ENCODE measurements at places on chromosomes 5 and 9.

GRCh38 chr5:10265245-10266109 lies 15.4 kb downstream of the CCT5 start:
- DNase-seq, result no peak

DNA sequence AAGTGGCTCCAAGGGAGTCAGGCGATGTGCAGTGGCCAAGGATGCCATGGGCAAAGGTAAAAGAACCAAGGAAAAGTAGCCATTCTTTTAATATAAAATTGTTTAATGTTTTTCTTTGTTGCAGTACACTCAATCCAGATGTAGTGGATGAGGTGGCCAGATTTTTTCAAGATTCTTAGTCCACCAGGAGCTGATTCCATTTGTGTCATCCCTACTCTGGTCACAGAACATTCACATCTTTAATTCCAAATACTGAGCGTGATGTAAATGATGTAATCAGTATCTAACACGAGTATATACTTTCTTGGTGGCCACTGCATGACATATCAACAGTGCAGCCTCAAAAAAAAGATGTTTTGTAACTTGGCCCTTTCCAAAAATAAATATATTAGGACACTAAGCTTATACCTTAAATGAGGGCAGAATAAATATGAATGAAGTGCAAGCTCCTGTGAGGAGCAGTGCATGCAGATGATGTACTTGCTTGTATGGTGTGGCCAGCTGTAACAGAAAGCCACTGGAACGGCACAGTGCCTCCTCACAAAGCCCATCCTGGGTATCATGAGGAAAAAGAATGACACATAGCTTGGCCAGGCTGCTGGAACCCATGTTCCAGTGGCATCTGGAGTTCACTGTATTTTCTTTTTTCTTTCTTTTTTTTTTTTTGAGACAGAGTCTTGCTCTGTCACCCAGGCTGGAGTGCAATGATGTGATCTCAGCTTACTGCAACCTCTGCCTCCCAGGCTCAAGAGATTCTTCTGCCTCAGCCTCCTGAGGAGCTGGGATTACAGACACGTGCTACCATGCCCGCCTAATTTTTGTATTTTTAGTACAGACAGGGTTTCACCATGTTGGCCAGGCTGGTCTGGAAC lies 6.5 kb upstream of the SPATA24 start:
- no peak for DNase-seq

DNA sequence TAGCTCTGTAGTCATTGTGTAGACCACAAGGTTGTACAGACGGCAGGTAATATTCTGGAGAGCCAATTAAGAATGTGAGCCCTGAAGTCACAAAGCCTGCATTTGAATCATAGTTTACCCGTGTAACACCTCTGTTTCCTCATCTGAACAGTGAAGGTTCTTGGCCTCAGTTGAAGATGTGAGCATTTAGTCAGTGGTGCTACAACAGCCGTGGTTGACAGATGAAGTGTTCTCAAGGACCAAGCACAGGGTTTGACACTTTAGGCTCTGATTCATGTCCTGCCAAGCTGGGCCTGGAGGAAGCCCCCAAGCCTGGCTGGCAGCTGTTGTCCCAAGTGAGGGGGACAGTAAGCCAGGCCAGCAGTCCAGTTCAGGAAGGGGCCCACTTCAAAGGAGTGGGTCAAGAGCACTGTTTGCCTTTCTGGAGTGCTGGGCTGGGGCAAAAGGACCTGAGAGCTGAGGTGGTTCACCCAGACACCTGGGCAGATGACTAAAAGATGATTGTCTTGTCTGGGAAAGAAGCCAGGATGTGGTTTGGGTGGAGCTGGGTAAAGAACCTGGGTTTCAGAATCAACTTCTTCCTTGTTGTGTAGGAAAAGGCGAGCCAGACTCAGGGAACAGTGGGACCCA lies 20.7 kb downstream of the FAXDC2 start:
- DNase-seq, result no peak

DNA sequence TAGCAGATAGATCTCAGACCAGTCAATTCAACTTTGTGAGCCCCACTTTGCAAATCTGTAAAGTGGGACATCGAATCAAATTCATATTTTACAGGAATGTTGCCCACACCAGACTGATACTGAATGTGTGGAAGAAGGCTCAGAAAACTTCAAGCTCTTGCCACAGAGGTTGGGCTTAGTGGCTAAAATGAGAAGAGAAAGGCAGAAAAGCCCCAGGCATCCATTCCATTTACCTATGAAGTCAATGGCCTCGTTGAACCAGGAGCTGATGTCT lies 1.7 kb downstream of the DUSP1 start:
- no peak for DNase-seq

DNA sequence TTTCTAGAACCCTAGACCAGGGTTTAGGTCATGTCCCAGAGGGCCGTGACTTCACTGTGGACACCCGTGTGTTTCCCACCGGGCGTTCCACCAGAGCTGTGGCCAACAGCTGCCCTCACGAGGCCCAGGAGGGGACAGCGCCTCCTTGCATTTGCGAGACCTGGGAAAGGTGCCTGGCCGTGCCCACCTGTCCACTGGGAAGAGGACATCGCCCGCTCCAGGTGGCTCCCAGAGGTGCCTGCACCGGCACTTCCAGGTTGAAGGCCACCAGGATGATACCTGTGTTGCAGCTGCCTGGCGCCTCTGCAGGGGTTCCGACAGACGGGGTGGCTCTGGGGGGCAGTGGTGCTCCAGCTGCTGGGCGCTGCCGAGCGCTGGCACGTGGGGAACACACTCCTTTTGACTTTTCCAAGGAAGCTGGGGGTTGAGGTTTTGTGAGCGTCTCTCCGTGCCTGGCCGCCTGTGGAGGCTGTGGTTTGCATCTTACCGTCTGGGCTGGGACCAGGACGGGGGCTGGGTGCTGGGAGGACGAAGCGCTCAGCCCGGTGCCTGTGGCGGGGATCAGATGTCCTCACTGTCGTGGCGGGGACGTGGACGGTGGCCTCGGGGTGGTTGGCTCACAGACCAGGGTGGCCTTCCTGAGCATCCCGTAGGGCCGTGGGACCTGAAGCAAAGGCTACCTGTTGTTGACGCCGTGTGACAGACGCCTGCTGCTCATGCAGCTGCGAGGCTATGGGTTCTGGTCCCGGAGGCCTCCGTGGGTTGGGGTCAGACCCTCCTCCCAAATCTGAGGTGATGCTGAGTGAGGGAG lies 19.2 kb downstream of the NKD2 start:
- DNase-seq, result no peak

DNA sequence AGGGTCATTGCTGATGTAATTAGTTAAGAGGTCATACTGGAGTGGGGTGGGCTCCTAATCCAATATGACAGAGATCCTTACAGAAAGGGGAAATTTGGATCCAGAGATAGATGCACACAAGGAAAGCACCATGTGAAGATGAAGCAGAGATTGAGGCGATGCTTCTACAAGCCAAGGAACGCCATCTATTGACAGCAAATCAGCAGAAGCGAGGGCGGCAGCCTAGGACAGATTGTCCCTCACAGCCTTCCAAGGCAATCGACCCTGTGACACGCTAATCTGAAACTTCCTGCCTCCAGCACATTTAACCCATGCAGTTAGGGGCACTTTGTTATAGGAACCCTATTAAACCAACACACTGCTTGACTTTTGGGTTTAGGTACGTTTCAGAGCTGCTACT lies 285.1 kb upstream of the DAP start:
- no peak for DNase-seq

DNA sequence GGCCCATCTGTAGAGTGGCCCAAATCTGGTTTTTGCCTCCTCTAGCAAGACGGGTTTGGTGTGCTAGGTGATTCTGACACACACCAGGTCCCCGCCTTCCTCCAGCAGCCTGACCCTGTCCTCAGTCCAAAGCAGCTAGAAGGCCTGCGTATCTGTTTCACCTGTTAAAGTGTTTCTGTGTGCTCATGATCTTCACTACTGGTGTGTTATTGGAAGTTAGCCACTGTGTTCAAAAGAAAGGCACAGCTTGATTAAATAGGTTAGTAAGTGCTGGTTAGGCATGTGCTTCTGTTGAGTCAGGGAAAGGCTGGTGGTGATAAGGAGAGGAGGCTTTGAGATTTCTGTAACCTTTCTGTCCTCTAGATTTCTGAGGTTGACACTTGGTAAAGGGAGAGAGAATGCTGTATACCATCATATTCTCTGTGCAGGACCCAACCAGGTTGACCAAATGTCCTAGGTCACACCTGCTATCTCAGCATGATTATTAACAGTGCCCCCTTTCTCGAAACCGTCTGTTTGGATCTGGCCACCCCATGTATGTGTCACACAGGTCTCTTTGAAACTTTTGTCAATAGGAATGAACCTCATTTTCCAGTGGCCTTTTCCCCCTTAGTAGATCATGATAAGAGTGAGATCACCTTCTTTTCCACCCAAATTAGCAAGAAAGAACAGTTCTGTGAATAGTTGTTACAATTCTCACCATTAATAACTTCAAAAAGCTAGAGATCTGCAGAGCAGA lies 58.8 kb downstream of the ARHGAP26 start:
- DNase-seq, result no peak
